Stimulated activated CD4-positive, alpha-beta T cell treated with anti-CD3 and anti-CD28 coated beads, Interleukin-1b, Interleukin-23, amount 100 ng/mL, for 48 hours (primary cell): ENCODE measurements at places on chromosomes 2 and 18.

DNA sequence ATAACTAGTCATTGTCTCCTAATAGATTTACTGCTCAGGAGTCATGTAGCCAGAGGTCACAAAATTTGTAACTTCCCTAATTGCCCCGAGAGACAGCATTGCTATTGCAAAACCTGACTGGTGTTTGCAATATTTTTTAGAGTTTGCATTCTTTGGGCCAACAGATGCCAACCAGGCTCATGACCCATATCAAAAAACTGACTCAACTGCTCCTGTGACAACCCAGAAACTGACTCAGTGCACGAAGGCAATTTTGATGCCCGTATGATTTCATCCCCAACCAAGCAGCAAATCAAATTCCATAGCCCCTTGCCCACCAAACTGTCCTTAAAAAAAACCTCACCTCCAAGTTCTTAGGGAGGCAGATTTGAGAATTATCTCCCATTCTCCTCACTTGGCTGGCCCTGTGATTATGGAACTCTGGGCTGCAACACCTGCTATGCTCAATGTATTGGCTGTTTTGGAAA, 951.3 kb downstream of the TSN start:
- no peak for DNase-seq

- no peak for DNase-seq
These were observed 82.0 kb downstream of the TMEM17 start for GRCh38 chr2:62423883-62424458.

DNA sequence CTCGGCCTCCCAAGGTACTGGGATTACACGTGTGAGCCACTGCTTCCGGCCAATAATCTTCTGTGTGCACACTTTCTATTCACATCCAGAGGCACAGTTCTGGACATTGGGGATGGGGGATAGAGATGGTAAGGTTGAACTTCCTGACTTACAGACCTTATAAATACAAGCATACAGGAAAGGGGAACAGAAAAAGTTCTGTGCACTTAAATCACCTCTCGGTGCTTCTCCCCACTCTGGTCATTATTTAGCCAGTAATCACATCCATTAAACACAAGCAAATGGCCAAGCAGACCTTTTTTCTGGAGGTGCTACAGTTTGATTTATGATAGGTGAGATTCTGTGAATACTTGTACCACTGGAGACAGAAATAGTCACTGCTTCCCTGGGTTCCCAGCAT, 110.6 kb downstream of the CRIM1 start:
- no peak for DNase-seq

DNA sequence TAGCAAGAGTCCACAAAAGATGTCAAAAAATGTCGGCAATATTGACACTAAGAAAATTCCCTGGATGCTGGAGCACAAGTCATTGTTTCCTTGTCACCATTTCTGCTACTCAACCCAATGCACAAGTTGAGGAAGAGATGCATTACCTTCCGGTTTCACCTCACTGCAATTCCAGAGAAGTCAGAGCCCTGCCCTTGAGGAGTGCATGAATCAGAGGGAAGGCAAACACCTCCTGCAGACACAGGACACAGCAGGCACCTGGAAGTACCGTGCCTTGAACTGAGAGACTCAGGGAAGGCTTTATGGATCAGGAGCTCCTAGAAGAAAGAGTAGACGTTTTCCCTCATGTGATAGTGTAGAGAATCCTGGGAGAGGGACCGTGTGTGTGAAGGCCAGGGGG, 62.7 kb upstream of the ARL4C start:
- DNase-seq: no peak

DNA sequence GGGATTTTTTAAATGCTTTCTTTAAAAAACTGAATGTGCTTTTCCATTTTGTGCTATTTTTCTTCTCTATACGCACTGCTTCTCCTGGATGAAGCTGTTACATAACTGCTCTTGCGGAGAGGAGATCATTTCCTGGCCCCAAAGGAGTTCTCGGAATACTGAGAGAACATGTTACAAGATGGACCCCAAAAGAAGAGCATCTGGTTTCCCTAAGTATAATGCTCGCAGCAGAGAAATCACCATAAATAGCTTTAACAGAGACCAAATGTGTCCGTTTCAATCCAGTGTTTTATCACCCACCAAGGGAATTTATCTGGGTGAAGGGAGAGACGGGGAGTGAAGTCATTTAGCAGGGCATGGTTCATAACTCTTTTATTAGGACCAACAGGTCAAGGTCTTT, 80.1 kb downstream of the RBM43 start:
- DNase-seq: no peak

DNA sequence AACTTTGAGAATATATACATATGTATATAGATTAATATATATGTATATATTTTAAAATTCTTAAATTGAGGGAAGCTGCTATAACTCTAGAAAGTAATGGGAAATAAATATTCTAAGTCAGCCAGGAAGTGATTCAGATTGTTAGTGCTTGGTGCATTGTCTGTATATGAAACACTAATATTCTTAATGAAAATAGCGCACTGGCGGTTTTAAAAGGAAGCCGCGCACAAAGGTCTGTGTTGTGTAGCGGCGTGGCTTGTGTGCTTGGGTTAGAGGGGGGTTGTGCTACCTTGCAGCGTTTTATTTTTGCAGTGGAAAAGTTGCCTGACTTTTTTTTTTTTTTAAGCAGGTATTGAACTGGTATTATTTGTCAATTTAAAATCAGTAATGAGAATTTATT, 11.3 kb downstream of the TSHZ1 start:
- DNase-seq: no peak

GRCh38 chr2:207311316-207312005, 145.7 kb upstream of the KLF7 start:
- DNase-seq: peak; percentile 82
